Hepatocyte (in vitro differentiated cells): ENCODE measurements at places on chromosomes 13 and 19. TPM values are rescaled to one million over a fixed set of nuclear protein-coding genes. Genes with fewer than 3 reads are reported as not detected.

Gene BEST2
- not detected in 2 replicates for total RNA-seq

Gene RGCC
- 7.0 and 8.1 TPM in 2 replicates for total RNA-seq

Gene SYT3
- total RNA-seq: 0.48 and 1.5 TPM in 2 replicates

Gene TRAPPC6A
- 24.6 and 25.7 TPM in 2 replicates for total RNA-seq

Gene ZNF606
- total RNA-seq: 18.0 and 19.7 TPM in 2 replicates
